ENCODE measurements at places on chromosomes 1 and 21.

DNA sequence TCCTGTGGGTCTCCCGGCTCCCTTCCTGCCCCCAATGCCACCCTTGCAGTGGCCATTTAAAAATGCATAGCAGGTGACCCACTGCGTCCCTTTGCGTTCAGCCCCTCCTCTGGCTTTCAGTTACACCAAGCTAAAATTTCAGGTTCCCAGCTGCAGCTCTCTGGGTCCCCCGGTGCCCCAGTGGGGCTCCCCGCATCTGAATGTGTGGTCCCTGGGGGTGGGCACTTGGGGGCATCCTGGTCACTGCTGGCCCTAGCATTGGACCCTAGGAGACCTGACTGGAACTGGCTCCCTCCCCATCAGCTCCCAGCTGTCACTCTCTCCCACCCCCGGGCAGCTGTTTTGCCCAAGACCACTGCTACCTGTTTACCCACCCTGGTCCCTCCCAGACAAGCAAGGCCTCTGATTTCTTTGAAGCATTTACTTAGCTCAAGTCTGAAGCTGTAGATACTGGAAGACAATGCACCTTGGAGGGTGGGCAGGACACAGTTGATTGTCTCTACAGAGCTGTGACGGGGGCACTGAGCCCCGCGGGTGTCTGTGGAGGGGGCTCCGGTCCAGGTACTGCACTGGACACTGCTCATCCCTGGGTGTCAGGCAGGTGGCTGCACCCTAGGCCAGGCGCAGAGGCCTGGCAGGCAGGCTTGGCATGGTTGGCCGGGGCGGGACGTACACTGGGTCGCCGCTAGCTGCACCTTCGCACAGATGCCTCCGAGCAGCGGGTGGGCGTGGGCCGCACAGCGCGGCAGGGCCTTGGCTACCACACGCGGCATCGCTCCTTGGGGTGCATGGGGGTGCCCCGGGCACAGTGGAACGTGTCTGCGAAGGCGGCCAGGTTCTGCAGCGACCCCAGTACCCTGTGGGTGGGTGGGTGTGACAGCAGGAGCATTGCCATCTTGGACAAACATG is 3.9 kb downstream of the PRXL2B start:
- peak; percentile 46 for DNase-seq

DNA sequence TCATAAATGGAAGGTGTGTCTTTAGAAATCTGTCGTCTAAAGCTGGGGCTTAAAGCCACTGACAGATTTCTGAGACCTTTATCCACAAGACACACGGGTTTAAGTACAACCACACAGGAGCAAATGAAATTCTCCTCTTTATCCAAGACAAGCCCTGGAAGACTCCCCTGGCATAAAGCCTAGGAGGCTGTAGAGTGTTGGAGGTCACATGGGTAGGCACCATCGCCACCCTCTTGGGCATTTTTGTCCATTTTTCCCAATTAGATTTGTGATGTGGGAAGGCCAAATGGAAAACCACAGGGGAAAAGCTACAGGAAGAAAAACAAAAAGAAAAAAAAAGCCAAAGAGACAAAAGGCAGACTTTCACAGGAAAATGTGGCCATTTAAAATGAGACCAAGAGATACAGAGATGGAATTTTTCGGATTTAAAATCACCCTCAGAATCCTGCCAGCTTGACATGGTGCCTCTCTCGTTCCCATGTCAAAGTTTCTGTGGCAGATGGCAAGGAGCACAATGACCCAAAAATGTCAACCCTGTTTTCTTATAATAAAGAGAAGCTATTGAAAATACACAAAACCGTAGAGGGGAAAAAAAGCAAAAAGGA is 91.9 kb downstream of the PLD5 start:
- no peak for DNase-seq

GRCh38 chr1:51236531-51237350 is 668 bp downstream of the RNF11 start:
- DNase-seq = peak; percentile 59

GRCh38 chr1:26786437-26787380 is 1.0 kb upstream of the PIGV start:
- DNase-seq = peak; percentile 66

DNA sequence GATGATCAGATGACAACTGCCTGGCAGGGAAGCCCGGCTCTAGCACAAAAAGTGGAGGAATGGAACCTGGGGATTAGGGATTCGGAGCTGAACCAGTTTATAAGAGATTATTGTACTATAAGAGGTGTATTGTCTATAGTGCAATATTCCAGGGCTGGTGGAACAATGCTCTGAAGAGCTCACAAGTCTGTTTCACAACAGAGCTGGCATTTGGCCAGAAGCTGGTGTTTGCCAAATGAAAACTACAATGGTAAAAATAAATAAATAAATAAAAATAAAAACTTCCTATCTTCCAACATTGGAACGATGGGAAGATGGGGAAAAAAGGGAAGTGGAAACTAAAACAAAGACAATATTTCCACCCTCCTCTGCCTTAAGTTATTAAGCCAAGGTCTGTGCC is 73.5 kb downstream of the CHODL start:
- DNase-seq = no peak
